ENCODE measurements at places on chromosomes 2 and 18.

DNA sequence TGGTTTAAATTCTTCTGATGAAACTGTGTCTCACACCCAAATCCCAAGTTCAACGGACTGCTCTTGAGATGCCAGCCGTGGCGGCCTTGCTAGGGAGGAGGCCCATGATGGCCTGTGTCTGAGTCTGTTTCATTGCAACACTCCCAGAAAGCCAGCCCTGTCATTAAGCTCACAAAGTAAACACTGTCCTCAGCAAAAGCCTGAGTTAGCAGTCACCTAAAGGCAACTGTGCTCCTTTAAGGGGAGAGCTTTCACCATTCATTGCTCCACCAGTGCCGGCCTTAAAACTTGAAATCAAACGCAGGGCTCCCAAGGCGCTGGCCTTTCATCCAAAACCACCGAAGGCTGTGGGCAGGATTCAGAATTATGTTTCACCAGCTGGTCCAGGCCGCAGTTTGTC is 42.5 kb upstream of the PPP1CB start:
- no peak for DNase-seq

DNA sequence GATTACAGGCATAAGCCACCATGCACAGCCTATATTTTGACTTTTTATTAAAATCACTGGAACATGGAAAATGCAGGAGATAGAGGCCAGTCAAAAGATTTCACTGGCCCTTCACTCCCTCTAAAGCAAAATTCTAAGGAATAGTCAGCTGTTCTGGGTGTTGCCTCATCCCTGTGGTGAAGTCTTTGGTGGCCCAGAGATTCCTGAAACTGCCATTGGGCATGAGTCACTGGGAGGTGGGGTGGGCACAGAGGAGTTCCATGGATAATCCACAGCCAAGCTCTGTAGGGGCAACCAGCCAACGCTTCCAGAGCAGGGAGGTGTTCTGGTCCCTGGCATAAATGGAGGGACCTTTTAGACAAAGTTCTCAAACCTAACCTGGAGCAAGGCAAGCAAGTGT is 89.7 kb upstream of the TTC39C start:
- DNase-seq: no peak

- DNase-seq: no peak
These were observed 234.4 kb downstream of the NDUFA10 start for GRCh38 chr2:239790721-239791120.

DNA sequence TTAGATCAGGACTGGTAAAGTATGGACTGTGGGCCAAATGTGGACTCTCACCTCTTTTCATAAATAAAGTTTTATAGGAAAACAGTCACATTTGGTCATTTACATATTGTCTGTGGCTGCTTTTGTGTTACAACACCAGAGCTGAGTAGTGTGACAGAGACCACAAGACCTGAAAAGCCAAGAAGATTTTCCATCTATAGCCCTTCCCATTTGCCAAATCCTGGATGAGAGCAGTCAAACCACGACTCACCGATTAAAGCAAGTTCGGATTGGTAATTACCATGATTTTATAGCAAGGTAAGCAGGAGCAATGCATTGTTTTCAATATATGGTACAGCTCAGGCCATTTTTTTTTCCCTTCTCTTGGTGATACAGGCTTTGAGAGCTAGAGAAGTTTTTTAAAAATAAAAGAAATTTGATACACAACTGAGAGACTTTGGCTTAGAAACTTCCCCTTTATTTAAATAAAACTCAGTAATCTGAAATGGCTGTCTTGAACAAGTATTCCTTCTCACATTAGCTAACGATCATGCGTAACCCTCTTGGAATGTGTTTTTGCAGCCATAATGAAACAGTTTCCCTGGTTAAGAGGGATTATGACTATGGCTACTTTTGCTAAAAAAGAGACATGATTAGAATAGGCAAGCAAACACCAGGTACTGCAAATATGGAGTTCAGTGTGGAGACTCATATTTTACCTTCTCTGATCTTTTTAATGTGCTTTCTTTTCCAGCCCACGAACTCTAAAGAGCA is 9.5 kb upstream of the MALL start:
- no peak for DNase-seq

GRCh38 chr2:9311488-9311887 is 104.9 kb downstream of the ASAP2 start:
- no peak for DNase-seq

GRCh38 chr18:21458310-21458709 is 142.2 kb downstream of the ESCO1 start:
- no peak for DNase-seq

- no peak for DNase-seq
These were observed 84.8 kb upstream of the XIRP2 start for GRCh38 chr2:166803373-166804000.

GRCh38 chr18:47801817-47802216 is 128.6 kb downstream of the SMAD2 start:
- DNase-seq: no peak

Measured in activated T-helper 1 cell treated with anti-CD3 and anti-CD28 coated beads, Interleukin-2, amount 50 U/mL, for 16 hours (primary cell).